SJCRH30 (cell line): ENCODE measurements at places on chromosomes 2 and 18. TPM values are rescaled to one million over a fixed set of nuclear protein-coding genes. Genes with fewer than 3 reads are reported as not detected.

Gene UGT1A9
- not detected in 2 replicates for total RNA-seq

Gene PTH2R
- total RNA-seq = 0.16 TPM in 1 of 2 replicates, not detected in the other

Gene MAP2
- total RNA-seq = 59.3 and 63.3 TPM in 2 replicates

Gene SCYGR4
- not detected in 2 replicates for total RNA-seq

Gene TUBA4B
- 0.08 TPM in 1 of 2 replicates, not detected in the other for total RNA-seq

Gene CPS1
- 26.4 and 28.3 TPM in 2 replicates for total RNA-seq
